ENCODE measurements at places on chromosomes 4 and X.

- no peak for DNase-seq
Measured at GRCh38 chr4:81997313-81997712, 376.5 kb downstream of the HNRNPD start.

DNA sequence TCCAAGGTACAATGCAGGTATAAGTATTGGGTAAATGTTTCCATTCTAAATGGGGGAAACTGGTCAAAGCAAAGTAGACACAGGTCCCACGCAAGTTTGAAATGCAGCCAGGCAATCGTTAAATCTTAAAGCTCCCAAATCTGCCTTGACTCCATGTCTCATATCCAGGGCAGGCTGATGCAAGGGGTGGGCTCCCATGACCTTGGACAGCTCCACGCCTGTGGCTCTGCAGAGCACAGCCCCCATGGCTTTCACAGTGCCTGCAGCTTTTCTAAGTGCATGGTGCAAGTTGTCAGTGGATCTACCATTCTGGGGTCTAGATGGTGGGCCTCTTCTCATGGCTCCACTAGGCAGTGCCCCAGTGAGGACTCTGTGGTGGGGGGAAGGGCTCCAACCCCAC is 436.4 kb downstream of the DMD start:
- DNase-seq = no peak

DNA sequence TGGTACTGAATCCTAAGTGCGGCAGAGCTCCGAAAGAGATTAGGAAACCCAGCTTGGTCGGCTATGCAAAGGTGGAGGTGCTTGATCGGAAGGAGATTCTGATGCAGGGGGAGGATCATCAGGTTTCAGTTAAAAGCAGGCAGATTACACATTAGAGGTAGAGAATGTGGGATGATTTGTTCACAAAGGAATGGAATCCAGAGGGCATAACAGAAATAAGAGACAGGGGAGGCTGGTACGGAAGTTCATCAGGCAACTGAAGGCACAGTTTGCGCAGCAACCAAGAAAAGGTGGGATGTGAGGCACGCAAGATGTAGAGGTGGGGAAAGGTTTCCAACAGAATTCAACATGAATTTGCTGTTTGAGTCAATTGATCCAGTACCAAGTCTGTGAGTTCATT is 424 bp upstream of the ZNF330 start:
- DNase-seq = no peak

GRCh38 chr4:168731006-168731636 is 234.3 kb downstream of the PALLD start:
- no peak for DNase-seq

- DNase-seq = no peak
Measured at GRCh38 chr4:36772154-36772516, 472.4 kb upstream of the NWD2 start.

GRCh38 chr4:20787940-20788665 is 87.8 kb downstream of the PACRGL start:
- DNase-seq = no peak

DNA sequence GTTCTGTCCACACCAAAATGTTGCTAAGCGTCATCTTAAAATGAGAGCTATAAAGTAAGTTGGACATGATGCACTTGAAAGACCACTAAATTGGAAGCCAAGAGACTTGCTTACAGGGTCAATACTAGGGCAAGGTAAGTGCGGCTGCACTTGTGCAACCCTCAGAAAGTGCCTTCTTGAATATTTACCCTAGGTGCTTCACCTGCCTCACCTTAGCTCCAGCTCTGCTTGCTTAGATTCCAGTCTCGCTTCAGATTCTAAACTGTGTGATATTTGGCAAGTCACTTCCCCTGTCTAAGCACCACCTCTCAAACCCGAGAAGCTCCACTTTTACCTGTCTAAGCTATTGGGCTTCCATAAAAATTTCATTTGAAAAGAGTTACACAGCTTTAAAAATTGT is 136.5 kb downstream of the GRIA3 start:
- DNase-seq = no peak

- DNase-seq = no peak
Measured at GRCh38 chrX:39022106-39022505, 220.8 kb downstream of the MID1IP1 start.

DNA sequence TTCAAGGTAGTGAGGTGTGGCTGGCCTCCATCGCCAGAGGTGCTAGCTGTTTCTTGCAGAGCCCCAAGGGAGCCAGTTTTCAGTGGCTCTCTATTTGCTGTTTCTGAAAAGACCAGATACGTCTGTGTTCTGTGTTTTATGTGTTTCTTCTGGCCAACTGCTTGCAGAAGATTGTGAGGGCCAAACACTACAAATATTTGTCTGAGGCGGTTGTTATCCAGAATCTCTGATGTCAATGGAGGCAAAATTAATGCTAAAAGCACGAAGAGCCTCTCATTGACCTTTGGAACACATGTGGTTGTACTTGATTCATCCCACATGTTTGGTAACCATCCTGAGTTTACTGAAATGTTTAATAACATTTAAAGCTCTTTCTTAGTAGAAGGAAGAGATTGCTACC is 113.9 kb downstream of the CT47B1 start:
- peak; percentile 37 for DNase-seq

GRCh38 chrX:1462596-1463251 is 10.0 kb upstream of the ASMTL start:
- DNase-seq = no peak

DNA sequence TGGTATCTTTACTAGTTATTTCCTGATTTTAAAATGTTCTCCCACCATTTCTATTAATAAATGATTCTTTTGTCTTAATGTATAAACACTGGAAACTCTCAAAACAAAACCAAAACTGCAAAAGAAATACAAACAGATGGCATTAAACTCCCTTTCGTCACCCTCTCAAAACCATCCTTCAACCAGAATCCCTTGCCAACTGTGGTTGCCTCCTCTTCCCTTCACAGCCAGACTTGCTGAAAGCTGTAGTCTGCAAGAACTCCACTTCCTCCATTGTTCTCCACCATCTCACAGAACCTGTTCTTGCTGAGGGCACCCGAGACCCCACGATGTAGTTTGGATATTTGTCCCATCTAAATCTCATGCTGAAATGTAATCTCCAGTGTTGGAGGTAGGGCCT is 96.5 kb downstream of the WWC2 start:
- DNase-seq = no peak

- no peak for DNase-seq
Measured at GRCh38 chr4:46980851-46981250, 12.5 kb downstream of the GABRA4 start.

GRCh38 chr4:181971411-181971810 is 271.8 kb upstream of the TENM3 start:
- DNase-seq = no peak

DNA sequence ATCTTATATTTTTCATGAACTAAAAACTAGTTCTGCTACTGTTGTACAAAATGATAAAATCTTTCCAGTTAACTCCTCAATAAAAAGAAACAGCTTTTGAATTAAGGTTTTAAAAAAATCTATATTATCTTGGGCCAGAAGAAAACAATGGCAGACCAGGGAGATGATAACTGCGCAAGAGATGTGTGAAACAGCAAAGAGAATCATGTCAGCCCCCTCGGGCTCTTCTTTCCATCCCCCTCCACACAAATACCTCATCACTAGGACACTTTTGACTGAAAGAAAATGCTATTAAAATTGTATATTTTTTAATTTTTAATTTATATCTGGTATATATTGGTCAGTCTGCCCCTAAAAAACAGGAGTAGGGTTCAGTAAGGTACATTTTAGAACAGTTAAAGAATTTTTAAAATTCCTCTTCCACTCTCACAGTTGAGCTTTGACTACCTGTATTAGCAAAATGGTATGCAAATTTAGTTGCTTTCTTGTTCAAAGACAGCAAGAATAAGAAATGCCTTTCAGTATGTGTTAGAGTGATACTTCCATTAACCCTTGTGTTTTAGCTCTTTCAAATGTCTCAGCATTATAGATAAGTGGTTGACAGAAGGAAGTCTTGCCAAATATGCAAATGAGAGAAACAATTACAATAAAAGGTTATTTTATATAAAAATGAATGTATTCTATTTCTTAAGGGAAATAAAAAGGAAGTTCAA is 36.4 kb upstream of the LCORL start:
- no peak for DNase-seq

DNA sequence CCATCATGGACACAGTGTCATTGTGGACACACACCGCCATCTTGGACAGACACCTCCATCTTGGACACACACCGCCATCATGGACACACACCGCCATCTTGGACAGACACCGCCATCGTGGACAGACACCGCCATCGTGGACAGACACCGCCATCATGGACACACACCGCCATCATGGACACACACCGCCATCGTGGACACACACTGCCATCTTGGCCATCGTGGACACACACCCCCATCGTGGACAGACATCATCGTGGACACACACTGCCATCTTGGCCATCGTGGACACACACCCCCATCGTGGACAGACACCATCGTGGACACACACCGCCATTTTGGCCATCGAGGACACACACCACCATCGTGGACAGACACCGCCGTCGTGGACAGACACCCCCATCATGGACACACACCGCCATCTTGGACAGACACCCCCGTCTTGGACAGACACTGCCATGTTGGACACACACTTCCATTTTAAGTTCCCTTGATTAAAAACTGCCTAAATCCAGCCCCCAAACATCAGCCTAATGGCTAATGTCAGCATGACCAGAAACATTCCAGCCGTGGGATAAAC is 9.1 kb downstream of the ASMTL start:
- no peak for DNase-seq

- DNase-seq = no peak
Measured at GRCh38 chr4:95957054-95957453, 117.2 kb downstream of the PDHA2 start.

GRCh38 chr4:118173956-118174725 is 139.9 kb downstream of the NDST3 start:
- no peak for DNase-seq

DNA sequence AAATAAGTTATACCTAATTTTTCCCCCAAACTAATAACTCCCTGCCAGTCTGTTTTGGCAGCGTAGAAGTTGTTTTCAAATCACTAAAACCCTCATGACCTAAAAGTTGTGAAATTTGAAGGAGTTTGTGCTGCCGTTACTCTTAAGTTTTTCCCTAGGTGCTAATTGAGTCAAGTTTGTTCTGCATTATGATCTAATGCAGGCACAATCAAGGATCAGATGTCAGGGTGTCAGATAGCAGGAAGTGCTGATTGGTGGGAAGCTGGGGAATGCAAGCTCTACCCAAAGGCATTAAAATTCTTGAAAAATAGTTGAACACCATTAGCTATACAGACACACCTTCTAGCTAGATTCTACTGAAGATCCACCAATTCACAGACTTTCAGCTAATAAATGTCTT is 51.9 kb downstream of the ARX start:
- DNase-seq = no peak

GRCh38 chrX:119573840-119574393 is 446 bp upstream of the UBE2A start:
- peak; percentile 56 for DNase-seq

DNA sequence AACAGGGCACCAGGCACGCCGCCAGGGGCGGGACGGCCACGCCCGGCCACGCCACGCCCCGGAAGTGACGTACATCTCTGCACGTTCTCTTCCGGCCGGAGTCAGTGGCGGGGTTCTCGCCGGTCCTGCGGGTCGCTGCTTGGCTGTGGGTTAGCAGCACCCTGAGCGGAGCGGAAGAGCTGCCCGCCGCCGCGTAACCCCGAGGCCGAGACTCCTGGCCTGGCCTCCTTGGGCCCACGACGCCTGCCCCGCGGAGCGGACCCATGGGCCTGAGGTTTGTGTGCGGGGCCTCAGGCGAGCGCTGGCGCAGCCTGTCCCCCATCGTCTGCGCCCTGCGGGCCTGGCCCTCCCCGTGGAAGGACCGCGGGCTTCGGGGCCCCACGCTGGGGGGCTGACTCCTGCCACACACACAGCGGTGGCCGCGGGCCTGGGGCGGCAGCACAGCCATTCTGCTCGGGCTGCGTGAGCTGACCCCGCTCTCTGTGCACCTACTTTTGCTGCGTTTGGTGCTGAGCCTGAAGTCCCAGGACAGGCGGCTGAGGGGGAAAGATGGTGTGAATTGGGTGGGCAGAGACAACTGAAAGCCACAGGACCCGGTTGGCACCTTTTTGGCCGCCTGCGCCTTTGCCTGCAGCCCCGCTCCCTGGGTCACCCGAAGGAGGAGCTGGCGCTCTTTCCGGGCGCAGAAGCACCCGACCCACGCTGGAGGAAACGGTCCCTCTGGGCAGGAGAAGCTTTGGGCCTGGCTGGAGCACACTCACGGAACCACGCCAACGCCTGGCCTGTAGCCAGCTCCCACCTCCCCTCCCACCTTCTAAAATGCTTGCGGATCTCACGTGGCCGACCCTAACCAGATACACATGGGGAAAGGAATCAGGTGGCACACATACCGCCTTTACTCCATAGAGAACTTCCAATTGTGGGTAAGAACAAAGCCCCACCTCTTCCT is 28.1 kb downstream of the NOP14 start:
- peak; percentile 94 for DNase-seq

GRCh38 chr4:186727977-186728519 is 4.4 kb upstream of the FAT1 start:
- DNase-seq = no peak

DNA sequence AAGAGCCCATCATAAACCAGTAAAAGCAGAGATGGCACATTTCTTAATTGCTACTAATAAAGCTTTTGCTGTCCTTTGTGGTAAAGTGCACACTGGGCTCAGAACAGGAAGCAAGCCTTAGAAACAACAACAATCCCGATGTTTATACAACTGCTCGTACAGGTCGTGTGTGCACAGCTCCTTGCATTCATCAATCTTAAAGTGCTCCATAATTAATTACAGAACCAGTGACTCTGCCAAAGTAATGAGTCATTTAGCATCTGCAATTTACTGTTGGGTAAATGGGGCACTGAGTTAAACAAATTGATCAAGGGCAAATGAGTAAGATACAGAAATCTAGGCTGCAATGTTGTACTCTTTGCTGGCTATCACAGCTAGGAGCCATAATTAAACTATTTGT is 61.3 kb upstream of the TXK start:
- DNase-seq = no peak

GRCh38 chrX:136030303-136031191 is 45.3 kb downstream of the SLC9A6 start:
- DNase-seq = peak; percentile 49

GRCh38 chr4:25667931-25668557 is 12.4 kb downstream of the SLC34A2 start:
- no peak for DNase-seq

DNA sequence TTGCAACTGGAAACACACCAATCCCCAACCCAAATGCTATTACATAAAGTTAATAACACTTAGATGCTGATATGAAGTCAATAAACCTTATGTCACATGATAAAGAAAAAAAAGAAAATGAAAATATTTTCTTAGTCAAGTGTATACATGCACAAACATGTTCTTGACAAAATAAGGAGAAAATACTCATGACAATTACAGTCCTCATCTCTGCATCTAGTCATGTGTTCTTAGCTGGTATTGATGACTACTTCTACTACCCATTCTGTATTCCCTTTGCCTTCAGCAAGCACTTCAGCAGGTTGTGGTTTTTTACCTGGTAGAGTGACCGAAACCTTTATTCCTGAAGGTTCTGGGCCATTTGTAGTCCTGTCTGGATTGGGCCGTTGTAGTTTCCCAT is 24.9 kb downstream of the CXCL8 start:
- no peak for DNase-seq

GRCh38 chrX:37921758-37922157 is 74.4 kb upstream of the DYNLT3 start:
- no peak for DNase-seq

GRCh38 chr4:140693562-140693961 is 62.6 kb downstream of the TBC1D9 start:
- no peak for DNase-seq
